Activated naive CD4-positive, alpha-beta T cell treated with anti-CD3 and anti-CD28 coated beads for 36 hours (primary cell): ENCODE measurements at places on chromosomes 12 and 14. TPM values are rescaled to one million over a fixed set of nuclear protein-coding genes. Genes with fewer than 3 reads are reported as not detected.

Gene FGF6
- total RNA-seq, result not detected

- peaks cover 3% of the 10 kb centered on the region for H3K27me3 ChIP-seq
- H3K27ac ChIP-seq, result no peak overlapping the region
- DNase-seq, result peak; percentile 43
- no peaks in the 10 kb centered on the region for H3K36me3 ChIP-seq
These were observed 2.6 kb upstream of the TAMALIN start for GRCh38 chr12:52004042-52004648.

Gene DYRK4
- total RNA-seq, result 35.1 TPM

DNA sequence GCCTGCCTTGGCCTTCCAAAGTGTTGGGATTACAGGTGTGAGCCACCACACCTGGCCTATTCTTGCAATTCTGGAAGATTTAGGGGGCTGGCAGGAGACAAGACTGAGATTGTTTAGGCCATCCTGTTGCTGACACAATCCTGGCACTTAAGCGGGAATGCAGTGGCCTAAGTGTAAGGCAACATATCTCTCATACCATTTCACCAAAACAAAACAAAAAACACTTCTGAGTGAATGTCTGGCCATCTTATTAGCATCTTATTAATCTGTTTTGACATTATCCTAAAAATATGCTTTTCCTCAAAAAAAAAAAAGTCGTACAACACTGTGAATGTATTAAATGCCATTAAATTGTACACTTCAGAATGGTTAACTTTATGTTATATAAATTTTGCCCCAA lies 67.6 kb downstream of the DENND5B start:
- no peaks in the 10 kb centered on the region for H3K36me3 ChIP-seq
- no peaks in the 10 kb centered on the region for H3K4me1 ChIP-seq
- peaks cover 7% of the 10 kb centered on the region for H3K27me3 ChIP-seq
- no peak overlapping the region for H3K4me3 ChIP-seq
- DNase-seq, result no peak
- H3K27ac ChIP-seq, result no peak overlapping the region

DNA sequence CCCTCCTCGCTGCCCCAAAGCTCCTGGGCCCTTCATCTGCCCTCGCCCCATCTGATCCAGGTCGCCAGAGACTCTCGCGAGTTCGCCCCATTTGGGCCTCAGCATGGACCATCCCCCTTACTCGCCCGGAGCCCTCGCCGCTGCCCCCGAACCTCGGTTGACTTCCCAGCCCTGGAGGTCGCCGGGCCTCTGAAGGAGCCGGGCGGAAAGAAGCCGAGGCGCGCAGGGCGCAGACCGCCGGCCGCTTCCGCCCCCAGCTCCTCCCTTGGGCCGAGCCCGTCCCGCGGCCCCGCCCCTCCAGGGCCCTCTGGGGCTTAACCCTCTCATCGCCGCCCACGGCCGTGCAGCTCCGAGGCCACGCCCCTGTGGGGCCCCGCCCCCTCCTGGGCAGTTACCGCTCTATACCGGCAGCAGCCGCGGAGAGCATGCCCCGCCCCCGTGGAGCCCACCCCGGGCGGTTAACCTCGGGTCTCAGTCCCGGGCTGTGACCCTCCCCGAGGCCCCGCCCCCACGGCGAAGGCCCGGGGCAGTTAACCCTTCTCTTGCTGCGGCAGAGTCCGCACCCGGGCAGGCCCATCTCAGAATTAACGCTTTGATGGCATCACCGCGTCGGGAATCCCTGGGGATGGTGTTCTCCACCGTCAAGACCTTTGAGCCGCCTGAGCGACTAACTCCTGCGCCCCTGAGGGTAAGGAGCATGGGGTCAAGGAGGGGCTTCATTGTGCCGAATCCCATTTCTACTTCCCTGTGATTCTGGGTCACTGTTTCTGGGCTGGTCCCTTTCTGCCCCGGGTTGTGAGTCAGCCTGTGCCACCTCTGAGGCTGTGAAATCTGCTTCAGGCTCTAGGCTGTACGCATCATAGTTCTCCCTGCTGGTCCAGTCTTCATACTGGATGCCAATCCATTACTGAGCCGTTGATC lies at the start of gene SPSB2:
Gene SPSB2, minus strand, starts transcription at position 210 of the 921 bp plus-strand sequence. CDS start 402 bp downstream, outside the sequence.
- H3K27me3 ChIP-seq, result no peaks in the 10 kb centered on the region
- H3K27ac ChIP-seq, result peak within 1 kb of the TSS; percentile 81
- peaks cover 39% of the 10 kb centered on the region for H3K36me3 ChIP-seq
- peak; percentile 99 for DNase-seq
- peaks cover 45% of the 10 kb centered on the region for H3K4me1 ChIP-seq

DNA sequence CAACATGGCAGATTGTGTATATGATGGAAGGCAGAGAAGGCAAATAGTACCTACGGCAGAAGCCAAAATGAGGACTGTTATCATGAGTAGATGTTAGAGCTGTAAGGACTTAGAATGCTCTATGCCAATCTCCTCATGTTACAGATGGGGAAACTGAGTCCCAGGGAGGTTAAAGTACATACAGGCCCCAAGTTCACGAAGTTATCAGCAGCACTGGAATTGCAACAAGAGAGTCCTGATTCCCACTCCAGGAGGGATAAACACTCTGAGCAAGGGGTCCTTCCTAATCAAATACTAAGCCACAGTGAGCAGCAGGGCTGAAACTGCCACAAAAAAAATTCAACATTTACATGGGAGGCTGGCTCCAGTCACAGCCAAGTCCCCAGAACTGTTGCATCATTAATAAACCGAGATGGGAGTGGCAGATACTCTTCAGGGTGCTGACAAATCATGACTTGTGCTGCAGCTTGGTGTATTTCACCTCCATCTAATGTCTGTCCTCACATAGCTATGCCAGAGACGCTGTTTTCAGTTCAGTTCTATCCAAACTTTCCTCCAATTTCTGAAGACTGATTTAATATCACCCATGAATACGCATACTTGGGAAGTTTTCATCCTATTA lies 24.2 kb downstream of the NUAK1 start:
- peaks cover 3% of the 10 kb centered on the region for H3K4me1 ChIP-seq
- DNase-seq, result no peak
- H3K27ac ChIP-seq, result no peak overlapping the region
- no peak overlapping the region for H3K4me3 ChIP-seq
- peaks cover 7% of the 10 kb centered on the region for H3K27me3 ChIP-seq

DNA sequence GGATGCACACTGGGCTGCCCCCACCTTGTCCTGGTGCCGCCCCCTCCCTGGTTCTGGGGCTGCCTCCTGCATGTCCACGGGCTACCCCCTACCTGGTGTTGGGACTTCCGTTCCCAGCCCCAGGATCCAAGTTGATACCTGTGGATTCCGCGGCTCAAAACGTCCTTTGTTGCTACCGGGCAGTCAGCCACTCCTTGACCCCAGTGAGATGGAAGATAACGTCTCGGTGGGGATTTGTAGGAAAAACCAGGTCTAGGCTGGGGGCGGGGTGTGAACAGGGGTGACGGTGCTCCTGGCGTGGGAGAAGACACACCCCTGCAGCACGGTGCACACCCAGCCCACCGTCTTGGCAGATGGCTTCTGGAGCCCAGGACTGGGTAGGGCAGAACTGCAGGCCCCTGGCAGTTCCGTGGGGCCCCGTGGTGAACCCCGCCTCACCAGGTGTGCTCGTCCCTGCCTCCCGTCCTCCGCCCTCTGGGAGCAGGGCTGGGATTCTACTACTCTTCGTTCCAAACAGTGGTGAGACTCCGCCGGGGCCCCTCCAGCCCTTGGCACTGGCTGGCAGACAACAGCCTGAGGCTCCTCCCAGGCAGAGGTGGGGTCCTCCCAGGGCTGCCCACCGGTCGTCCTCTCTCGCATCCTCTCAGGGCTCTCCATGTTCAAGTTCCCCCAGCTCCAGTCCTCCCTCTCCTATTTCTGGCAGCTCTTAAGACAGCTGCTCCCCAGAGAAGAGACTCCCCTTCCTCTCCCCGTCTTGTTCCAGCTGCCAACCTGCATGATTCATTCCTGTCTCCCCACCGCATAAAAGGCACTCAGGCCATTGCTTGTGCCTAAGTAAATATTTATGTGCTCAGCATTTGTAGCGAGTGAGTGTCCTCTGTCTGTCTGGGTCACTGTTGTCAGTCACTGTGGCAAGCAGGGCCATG lies 75.5 kb downstream of the FBXL14 start:
- no peak overlapping the region for H3K4me3 ChIP-seq
- no peaks in the 10 kb centered on the region for H3K36me3 ChIP-seq

DNA sequence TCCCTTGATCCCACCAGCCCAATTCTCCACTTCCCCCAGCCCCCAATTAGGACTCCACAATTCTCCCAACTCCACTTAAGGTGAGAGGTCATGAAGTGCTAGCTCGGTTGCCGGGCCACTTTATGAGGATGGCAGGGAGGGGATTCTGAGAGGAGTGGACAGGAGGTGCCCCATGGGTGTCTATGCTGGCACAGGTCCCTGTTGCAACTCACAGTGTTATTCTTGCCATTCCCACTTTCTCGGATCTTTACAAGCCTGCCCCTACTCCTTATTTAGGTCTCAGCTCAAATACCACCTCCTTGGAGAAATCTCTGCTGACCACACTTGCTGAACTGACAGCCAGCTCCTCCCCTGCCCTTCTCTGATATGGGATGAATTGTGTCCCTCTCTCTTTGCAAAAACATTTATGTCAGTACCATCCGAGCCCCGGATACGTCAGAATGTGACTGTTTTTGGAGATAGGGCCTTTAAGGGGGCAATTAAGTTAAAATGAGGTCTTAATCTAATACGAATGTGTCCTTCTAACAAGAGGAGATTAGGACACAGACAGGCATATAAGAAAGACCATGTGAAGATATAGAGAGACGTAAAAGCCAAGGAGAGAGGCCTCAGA lies 4.2 kb upstream of the LGALS3 start:
- no peak for DNase-seq
- peaks cover 21% of the 10 kb centered on the region for H3K27me3 ChIP-seq
- no peak overlapping the region for H3K4me3 ChIP-seq
- no peaks in the 10 kb centered on the region for H3K4me1 ChIP-seq

Gene PTGER2
- 1.2 TPM for total RNA-seq

GRCh38 chr14:60249321-60250256 lies 568 bp downstream of the PPM1A start:
- peak overlapping the region; percentile 77 for H3K27ac ChIP-seq
- peak overlapping the region; percentile 94 for H3K4me3 ChIP-seq
- H3K36me3 ChIP-seq, result peaks cover 7% of the 10 kb centered on the region

Gene AICDA
- not detected for total RNA-seq

DNA sequence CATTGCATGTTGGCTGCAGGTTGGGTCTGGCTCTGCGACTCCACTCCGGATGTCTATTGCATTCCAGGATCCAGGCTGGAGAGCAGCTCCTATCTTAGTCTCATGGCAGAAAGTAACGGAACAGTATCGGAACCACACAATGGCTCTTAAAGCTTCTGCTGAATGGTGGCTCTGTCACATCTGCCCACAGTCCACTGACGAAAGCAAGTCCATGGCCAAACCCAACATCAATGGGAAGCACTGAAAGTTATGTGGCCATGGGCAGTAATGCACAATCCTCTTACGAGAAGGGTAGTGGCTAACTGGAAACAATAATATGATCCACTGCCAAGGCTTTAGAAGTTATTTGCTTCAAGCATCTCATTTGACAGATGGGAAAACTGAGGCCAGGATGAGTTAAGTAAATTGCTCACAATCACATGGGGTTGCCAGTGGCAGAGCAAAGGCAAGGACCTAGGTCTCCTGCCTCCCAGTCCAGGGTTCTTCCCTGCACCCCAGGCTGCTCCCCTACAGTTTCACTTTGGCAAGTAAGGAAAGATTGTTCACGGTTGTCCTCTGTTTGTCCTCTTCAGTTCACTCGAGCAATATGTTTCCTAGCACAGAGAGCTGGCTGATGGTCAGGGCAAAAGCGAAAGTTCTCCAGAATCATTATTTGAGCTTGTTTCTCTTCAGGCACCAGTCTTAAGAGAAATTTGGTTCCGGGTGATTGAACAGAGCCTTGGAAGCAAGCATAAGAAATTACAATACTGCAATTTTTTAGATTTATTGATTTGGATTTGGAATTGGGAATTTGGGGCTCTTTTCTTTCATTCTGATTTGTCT lies 54.2 kb downstream of the CKAP4 start:
- H3K4me3 ChIP-seq, result no peak overlapping the region
- H3K27me3 ChIP-seq, result peaks cover 8% of the 10 kb centered on the region
- H3K27ac ChIP-seq, result no peak overlapping the region

Gene TAS2R43
- not detected for total RNA-seq

DNA sequence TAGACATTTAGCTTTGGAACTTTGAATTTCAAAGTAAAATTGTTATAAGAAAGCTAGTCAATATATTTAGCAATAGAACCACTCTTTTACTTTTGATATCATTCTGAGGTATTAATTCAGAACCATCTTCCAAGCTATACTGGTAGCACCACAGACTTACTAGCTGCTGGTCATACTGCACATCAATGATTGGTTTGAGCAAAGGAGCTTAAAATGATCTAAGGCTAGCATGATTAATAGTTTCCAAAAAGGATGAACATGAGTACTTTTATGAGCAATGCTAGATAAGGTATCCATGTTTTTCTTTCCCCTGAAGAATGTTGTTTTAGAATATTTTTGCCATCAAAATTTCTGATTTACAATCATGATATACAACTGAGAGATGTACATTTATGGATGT lies 17.2 kb downstream of the CNIH1 start:
- no peaks in the 10 kb centered on the region for H3K27me3 ChIP-seq
- H3K27ac ChIP-seq, result peak overlapping the region; percentile 20
- H3K4me3 ChIP-seq, result no peak overlapping the region
- peaks cover 20% of the 10 kb centered on the region for H3K4me1 ChIP-seq

Gene ANG
- 0.27 TPM for total RNA-seq

DNA sequence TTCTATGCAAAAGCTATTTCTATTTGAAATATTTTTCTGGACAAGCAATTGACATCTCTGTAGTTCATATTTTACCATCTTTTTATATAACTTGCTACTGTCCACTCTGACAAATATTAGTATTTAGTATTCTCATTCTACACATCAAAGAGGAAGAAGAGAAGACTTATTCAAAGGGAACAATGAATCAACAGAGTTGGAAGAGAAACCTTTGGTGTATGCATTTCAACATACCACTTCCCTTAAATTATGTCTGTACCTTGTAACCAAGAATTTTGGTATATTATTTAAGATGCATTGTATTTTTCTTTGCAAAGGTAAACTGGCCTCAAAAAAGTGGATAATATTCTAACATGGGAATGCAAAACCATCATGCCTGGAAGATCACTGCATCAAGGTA lies 72.1 kb upstream of the DUSP6 start:
- peaks cover 11% of the 10 kb centered on the region for H3K4me1 ChIP-seq
- DNase-seq, result no peak
- H3K36me3 ChIP-seq, result peaks cover 3% of the 10 kb centered on the region
- no peaks in the 10 kb centered on the region for H3K27me3 ChIP-seq
- no peak overlapping the region for H3K27ac ChIP-seq
- no peak overlapping the region for H3K4me3 ChIP-seq
